ENCODE measurements at places on chromosomes 5 and 9. TPM values are rescaled to one million over a fixed set of nuclear protein-coding genes. Genes with fewer than 3 reads are reported as not detected.

GRCh38 chr5:149615976-149616375 is 34.7 kb downstream of the ARHGEF37 start:
- DNase-seq = no peak
- H3K4me3 ChIP-seq = no peak overlapping the region
- no peaks in the 10 kb centered on the region for H3K27me3 ChIP-seq
- H3K4me1 ChIP-seq = no peaks in the 10 kb centered on the region
- H3K27ac ChIP-seq = no peak overlapping the region

DNA sequence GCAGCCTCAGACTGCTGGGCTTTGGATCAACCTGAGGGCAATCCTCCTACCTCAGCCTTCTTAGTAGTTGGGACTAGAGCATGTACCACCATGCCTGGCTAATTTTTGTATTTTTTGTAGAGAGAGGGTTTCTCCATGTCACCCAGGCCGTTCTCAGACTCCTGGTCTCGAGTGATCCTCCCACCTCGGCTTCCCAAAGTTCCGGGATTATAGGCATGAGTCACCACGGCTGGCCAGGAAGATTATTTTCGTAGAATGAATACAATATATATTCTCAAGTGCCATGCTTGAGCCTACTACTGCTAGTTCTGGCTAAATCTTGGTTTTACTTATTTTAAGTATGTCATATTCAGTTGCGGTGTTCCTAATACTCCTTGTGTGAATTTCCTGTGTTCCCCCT is 88.2 kb upstream of the CLINT1 start:
- DNase-seq = no peak
- no peaks in the 10 kb centered on the region for H3K36me3 ChIP-seq

SPATA31C1 gene
- polyA plus RNA-seq = not detected

TSSK1B gene
- polyA plus RNA-seq = not detected

BTNL8 gene
- not detected for polyA plus RNA-seq
